Putamen (tissue), 1 donor: ENCODE measurements at places on chromosomes 12 and 14.
A peak's percentile ranks its signal among the peaks of the same experiment; 100 is the strongest.

DNA sequence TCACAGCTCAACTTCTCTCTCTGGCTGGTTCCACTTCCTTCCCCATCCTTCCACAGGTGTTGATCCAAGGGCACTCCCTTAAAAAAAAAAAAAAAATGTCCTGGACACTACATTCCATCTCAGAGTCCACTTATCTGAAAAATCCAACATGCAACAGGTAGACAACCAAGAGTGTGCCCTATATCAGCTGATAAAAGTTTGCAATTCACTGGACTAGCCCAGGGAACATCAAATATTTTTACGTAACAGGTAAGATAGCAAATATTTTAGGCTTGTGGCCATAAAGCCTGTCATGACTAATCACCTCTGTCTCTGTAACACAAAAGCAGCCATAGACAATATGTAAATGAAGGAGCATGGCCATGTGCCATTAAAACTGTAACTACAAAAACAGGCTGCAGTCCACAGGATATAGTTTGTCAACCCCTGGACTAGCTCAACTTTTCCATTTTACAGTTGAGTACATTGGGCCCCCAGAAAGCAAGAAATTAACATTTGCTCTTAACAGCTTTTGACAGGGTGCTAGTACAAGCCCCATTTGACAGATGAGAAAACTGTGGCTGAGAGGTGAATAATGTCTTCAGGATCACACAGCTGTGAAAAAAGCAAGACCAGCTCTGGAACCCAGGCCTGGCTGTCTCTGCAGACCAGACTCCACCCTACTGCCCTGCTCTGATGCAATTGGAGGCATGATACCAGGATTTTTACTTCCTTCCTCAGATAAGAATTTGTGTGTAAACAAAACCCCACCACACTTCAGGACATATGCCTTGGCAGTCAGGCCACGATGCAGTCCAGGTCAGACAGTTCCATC lies 68.9 kb downstream of the CMKLR1 start:
- DNase-seq, result no peak

DNA sequence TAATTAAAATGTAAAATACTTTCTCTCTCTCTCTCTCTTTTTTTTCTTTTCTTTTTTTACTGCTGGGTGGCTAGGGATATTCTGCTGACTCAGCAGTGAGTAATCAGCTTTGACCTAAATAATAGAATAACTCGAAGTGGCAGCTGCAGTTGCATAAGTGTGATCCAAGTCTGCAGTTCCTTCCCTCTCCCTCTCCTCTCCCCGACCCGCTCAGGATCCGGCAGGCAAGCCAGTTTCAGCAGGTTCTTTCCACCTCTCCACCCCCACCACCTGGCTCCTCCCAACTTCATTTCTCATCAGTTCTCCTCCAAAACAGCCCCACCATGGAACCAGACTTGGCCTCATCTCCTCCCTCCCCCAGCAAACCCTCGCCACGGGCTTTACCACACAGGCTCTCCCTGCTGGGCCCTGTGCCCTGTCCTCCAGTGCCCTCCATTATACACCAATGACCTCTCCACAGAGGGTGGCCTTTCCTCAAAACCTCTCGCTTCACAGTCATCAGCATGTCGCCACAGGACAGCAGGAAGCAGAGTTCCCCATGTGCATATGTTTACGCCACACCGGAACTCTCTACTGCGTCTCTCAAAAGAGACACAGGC lies 22.4 kb downstream of the SLC7A8 start:
- peak; percentile 78 for DNase-seq

GRCh38 chr14:34596891-34597290 lies 33.1 kb downstream of the SNX6 start:
- DNase-seq, result no peak

DNA sequence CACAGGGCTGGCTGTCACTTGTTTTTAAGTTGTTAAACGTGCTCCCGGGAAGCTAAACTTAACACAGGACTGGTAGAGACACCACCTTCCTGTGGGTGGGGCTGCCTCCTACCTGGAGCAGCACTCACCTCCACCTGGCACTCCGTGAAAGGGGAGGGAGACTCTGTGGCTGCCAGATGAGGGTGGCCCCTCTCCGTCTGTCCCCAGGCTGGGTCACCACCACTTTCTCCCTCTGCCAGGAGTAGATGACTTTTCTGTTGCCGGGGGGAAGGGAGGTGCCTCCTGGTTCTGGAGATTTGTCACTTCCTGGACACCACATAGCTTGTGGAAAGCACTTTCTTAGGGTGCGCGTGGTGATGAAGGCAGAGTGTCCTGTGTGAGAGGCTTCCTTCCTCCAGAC lies 81.3 kb downstream of the WDR20 start:
- DNase-seq, result no peak

- DNase-seq, result no peak
These were observed 49.4 kb downstream of the SLC15A5 start for GRCh38 chr12:16228067-16228466.

GRCh38 chr14:81485372-81485771 lies 48.3 kb downstream of the SEL1L start:
- no peak for DNase-seq

GRCh38 chr12:4829793-4830162 lies 79.9 kb upstream of the KCNA1 start:
- no peak for DNase-seq

DNA sequence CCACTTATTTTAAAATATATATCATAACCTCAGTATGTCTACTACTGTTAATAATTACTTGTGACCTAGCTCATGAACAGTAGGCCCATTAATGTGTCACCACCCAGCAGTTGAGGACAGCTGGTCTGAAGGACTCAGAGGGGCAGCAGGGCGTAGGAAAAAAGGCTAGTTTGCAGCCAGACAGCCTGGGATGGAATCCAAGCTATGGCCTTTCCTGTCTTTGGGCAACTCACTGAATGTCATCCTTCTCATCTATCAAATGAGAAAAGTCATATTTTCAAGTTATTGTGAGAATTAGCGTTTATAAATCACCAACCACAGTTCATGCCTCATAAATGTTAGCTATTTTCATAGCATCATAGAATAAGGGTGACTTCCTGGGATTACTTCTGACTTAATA lies 12.3 kb downstream of the DENND5B start:
- peak; percentile 39 for DNase-seq

DNA sequence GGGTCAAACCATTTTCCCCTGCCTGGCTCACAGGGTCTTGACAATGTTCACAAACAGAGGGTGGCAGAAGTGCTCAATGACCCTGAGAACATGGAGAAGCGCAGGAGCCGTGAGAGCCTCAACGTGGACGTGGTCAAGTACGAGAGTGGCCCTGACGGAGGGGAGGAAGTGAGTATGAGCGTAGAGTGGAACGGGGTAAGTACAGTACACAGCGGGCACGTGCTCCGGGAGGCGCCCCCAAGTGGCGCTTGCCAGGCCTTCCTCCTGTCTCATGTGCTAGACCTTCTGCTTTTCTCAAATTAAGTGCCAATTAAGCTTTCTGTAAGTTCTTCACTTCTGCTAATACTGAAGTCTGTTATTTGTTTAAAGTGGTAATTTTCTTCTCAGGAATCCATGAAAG lies 35.9 kb downstream of the XRCC3 start:
- no peak for DNase-seq

DNA sequence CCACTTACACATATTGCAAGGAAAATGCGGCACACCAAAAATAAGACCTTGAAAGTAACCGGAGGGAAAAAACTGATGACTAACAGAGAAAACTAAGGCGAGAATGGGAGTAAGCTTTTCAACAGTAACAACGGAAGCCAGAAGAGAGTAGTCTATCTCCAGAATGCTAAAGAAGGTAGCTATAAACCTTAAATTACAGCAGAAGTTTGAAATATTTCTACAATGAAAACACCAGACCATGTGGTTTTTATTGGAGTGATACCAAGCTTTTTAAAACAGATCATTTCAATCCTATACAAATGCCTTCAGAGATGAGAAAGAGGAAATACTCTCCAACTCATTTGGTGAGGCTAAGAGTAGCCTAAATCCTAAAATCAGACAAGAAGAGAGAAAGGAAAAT lies 209.5 kb downstream of the ANO6 start:
- no peak for DNase-seq

- no peak for DNase-seq
These were observed 24.3 kb downstream of the ZFC3H1 start for GRCh38 chr12:71639341-71639760.

- no peak for DNase-seq
These were observed 83.1 kb downstream of the ANO6 start for GRCh38 chr12:45298721-45299692.

DNA sequence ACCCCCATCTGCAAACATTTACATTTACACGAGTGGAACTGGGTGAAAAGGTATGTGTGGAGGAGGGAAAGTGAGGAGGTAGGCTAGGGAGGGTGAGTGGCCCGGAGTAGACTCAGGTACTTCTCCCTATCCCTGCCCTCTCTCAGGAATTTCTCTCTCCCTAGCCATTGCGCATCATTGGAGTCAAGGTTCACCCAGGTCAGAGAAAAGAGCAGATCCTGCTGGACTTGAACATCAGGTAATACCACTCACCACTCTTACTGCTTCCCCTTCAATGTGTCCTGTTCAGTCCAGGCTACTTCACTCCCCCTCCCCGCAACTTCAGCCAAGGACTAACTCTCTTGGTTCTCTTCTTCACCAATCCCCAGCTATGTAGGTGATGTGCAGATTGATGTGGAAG lies 2.8 kb downstream of the ESYT1 start:
- DNase-seq, result no peak

DNA sequence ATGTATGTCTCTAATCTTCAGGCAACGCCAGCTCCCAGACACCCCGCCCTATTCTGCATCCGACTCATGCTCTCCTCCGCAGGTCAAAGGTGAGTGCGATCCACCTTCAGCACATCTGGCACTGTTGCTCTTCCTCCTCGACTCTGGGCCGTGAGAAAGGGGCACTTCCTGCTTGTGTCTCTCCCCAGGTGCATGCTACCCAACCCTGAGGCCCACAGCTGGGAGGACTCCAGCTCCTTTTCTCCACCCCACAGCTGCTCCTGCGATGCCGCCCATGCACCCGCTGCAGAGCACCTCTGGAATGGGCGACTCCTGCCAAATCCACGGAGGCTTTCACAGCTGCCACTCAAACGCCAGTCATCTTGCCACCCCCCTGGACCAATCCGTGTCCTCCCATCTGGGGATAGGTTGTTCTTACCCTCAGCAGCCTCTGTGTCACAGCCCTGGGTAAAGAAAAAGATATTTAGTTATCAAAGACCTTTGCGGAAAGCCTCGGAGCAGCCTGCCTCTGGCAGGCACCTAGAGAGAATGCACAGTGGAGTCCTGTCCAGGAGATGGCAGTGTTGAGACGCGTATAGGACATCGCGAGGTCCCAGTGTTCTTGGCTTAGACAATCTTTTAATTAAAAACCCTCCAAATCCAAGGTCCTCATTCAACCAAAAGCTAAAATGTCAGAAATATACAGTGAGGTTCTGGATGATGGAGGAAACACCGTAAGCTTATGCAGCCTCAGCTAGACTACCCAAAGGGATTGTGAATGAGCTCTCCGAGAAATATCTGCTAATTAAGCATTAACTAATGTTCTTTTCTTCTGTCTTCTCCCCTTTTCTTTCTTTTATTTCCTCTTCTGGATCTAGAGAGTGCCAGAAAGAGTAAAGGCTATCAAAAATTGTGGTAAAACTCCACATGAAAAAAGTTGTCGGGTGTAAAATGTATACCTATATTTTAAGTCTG lies 54.3 kb downstream of the MYRFL start:
- DNase-seq, result peak; percentile 80

- no peak for DNase-seq
These were observed 38.8 kb upstream of the ATP23 start for GRCh38 chr12:57902478-57902969.

GRCh38 chr14:32013083-32013482 lies 64.0 kb upstream of the ARHGAP5 start:
- no peak for DNase-seq

GRCh38 chr12:28780096-28780495 lies 369.0 kb upstream of the FAR2 start:
- DNase-seq, result no peak

- DNase-seq, result no peak
These were observed 338.1 kb downstream of the CACNA1C start for GRCh38 chr12:2390850-2391390.

GRCh38 chr12:129401572-129401971 lies 502.3 kb downstream of the TMEM132D start:
- DNase-seq, result no peak

DNA sequence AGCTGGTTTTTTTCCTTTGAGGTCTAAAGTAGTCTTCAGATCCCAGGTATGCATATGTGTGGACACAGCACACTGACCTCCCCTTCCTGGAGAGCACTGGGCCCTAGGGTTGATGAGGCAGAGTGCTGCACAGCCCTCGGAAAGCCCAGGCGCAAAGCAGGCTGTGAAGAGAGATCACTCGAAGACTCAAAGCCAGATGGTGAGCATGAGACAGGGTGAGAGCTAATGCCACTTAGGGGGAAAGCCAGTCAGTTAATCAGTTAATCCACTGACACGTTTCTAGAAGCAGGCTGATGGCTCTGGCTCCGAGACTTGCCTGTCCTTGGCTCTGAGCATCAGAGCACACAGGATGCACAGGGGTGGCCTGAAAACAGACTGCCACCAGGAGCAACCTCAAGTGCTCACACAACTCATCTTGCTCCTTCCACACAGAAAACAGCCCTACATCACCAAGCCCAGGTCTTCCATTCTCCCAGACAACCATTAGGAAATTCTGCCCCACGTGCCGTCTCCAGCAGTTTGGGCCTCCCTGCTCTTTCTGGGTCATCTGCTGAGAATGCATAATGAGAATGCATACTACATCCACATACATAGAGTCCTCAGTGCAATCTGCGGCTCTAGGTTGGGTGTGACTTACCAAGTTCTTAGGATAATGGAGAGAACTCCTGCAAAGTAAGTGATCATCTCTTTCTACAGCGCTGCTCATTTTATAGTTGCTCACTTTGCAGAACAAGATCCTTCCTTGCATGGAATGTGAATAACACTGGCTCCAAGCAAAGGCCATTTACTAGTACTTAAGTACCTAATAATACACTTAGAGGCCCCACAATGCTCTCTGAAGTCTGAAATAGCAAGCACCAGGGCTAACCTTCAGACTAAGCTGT lies 12.0 kb downstream of the AQP6 start:
- DNase-seq, result no peak

GRCh38 chr12:52086366-52086765 lies 6.9 kb downstream of the SMIM41 start:
- DNase-seq, result no peak

- no peak for DNase-seq
These were observed 15.0 kb downstream of the FNTB start for GRCh38 chr14:65001723-65002122.

DNA sequence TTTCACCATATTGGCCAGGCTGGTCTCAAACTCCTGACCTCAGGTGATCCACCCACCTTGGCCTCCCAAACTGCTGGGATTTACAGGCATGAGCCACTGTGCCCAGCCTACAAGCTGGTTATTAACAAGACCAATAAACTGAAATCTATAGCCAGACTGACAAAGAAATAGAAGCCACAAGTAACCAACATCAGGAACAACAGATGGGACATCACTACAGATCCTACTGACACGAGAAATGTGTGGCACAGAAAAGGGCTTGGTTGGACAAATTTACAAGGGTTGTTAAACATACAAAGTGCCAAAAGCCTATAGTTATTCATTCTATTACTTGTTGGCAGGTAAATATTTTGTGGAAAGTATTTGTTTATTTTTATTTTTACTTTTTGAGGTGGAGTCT lies 11.6 kb downstream of the MTA1 start:
- no peak for DNase-seq

GRCh38 chr12:124277394-124278241 lies 17.3 kb upstream of the RFLNA start:
- no peak for DNase-seq
